BJ (cell line): ENCODE measurements at places on chromosomes 3 and 15. TPM values are rescaled to one million over a fixed set of nuclear protein-coding genes. Genes with fewer than 3 reads are reported as not detected.

POTEB gene
- not detected in 2 replicates for polyA plus RNA-seq

SLC12A8 gene
- 6.3 and 8.4 TPM in 2 replicates for polyA plus RNA-seq

ZNF80 gene
- polyA plus RNA-seq = not detected in 2 replicates

GP5 gene
- polyA plus RNA-seq = 0.02 TPM in 1 of 2 replicates, not detected in the other

OR5H1 gene
- polyA plus RNA-seq = not detected in 2 replicates

MASP1 gene
- polyA plus RNA-seq = 244 and 321 TPM in 2 replicates

MYH15 gene
- 0.02 TPM in 2 replicates for polyA plus RNA-seq

BCL2A1 gene
- polyA plus RNA-seq = not detected in 2 replicates

FOXL2NB gene
- 0.07 and 0.13 TPM in 2 replicates for polyA plus RNA-seq

CACNA2D2 gene
- 0.04 and 0.11 TPM in 2 replicates for polyA plus RNA-seq

MKRN2OS gene
- polyA plus RNA-seq = not detected in 2 replicates

C2CD4A gene
- polyA plus RNA-seq = not detected in 2 replicates

FOXB1 gene
- polyA plus RNA-seq = not detected in 2 replicates

GPR149 gene
- not detected in 2 replicates for polyA plus RNA-seq

RAD18 gene
- 13.8 and 17.4 TPM in 2 replicates for polyA plus RNA-seq

GRIP2 gene
- 0.18 and 0.45 TPM in 2 replicates for polyA plus RNA-seq

SEC22A gene
- polyA plus RNA-seq = 16.8 and 33.4 TPM in 2 replicates

GOLGA6B gene
- polyA plus RNA-seq = not detected in 2 replicates

RUBCN gene
- 8.6 and 15.3 TPM in 2 replicates for polyA plus RNA-seq

TMCO5A gene
- polyA plus RNA-seq = not detected in 2 replicates

IL17RB gene
- 0.33 and 0.36 TPM in 2 replicates for polyA plus RNA-seq

CDHR4 gene
- not detected in 2 replicates for polyA plus RNA-seq

GRK7 gene
- not detected in 2 replicates for polyA plus RNA-seq

IFT80 gene
- polyA plus RNA-seq = 10.4 and 20.6 TPM in 2 replicates

FXR1 gene
- 111 and 155 TPM in 2 replicates for polyA plus RNA-seq

ZNF660 gene
- polyA plus RNA-seq = 0.27 and 0.72 TPM in 2 replicates

CPNE9 gene
- polyA plus RNA-seq = not detected in 2 replicates
